H9 (cell line): ENCODE measurements at places on chromosomes 11 and 22. TPM values are rescaled to one million over a fixed set of nuclear protein-coding genes. Genes with fewer than 3 reads are reported as not detected.
A peak's percentile ranks its signal among the peaks of the same experiment; 100 is the strongest.

DNA sequence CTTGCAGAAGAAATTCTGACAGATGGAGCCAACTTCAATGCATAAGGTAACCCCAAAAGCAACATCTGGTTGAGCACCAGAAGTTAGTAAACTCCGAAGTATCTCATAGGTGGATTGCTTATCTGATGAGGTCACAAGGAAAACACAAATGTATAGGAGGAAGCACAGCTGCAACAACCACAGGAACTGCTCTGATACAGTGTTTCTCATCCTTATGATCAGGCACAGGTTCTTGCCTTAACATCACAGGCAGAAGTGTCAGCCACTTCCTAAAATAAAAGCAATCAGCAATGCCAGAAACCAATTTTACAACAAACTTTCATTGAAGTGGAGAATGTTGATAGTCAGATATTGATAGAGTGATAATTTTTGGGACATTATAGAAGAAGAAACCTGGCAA lies 530.3 kb upstream of the FAT3 start:
- no peak for DNase-seq

- no peak for DNase-seq
Measured at GRCh38 chr11:19670030-19670791, 42.4 kb upstream of the NAV2 start.

GRCh38 chr11:70407814-70408213 lies 9.5 kb downstream of the CTTN start:
- no peak for DNase-seq

- no peak for DNase-seq
Measured at GRCh38 chr11:15641271-15642045, 526.7 kb downstream of the INSC start.

DNA sequence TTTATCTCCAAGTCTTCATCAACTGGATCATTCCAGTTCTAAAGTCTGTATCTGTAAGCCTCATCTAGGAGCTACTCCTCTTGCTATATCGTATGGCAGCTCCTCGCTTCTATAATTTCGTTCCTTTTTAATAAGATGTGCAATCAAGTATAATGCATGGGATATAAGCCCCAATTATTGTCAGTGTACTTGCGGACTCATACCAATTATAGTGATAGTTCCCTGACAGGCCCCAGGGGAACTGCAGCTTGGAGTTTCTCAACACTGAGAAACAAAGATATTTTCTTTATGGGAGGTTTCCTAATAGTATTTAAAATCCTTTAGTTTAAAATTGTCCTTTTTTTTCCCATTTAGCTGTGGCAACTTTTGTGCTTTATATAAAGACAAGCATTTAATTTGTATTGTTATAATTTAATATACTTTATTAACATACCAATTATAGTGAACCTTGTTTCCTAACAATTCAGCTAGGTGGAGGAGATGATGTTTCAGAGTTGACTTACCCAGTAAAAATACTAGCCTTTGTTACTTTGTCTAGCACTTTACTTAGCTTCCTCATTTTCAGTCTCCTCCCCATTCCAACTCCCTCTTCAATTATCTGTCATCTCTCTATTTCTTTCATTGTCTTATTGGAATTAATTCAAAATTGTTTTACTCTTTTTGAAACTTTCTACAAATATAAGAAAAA lies 25.3 kb upstream of the DDX17 start:
- no peak for DNase-seq

GRCh38 chr11:108616549-108616948 lies 23.0 kb upstream of the EXPH5 start:
- no peak for DNase-seq

- no peak for DNase-seq
Measured at GRCh38 chr11:125111001-125111342, 454 bp downstream of the TMEM218 start.

DNA sequence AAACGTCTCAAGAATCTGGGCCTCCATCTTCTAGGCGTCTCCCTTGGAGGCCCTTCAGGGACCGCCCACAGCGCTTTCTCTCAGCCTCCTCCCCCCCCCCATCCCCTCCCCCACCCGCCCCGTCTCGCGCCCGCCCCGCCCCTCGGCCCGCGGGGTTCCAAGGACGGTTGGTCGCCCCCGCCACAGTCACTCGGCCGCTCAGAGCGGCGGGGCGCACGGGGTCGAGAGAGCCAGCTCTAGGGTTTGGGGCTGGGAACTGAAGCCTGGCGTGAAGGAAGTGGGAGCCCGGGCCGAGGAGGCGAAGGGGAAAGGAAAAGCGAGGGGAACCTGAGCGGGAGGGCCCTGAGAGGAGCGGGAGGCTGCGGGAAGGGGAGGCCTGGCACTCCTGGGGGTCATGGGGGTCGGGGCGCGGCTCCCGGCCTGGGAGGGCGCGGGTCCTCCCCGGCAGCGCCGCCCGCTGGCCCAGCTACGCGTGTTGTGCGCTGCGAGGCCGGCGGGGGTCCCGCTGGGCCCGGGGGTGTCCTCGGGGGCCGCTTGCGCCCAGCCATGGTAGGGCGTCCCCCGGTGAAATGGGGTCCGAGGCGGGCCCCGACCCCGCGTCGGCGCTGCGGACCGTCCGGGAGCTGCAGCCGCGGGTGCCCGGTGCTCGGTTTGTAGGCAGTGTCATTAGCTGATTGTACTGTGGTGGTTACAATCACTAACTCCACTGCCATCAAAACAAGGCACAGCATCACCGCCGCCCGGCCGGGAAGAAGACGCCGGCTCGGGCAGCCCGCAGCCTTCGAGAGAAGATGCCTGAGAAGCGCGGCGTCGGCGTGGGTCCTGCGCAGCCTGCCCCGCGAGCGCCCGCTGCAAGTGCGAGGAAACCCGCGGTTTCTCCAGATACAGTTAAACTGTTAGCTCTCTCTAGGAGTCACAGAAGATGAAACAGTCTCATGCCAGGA lies at the start of gene BTG4:
TSS of gene BTG4 (minus strand) at position 91 of the 944 bp plus-strand sequence. CDS start 13,610 bp downstream, outside the sequence.
- DNase-seq: peak; percentile 56

DNA sequence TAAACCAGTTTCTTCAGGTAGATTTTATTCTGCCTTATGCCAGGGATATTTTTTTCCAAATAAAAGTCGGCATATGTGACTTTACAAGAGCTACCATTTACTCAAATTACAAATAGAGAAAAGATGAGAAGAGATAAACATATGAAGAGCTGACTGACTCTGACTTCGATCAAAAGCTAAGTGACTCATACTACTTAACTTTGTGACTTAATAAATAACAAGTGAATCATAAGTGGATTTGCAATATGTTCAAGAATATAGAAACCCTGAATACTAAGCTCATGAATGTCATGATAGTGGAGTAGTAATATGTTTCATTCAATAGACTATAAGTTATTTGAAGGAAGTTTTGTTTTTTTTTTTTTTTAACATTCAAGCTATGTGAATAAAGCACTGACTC lies 130.5 kb upstream of the ANO3 start:
- DNase-seq: no peak

DNA sequence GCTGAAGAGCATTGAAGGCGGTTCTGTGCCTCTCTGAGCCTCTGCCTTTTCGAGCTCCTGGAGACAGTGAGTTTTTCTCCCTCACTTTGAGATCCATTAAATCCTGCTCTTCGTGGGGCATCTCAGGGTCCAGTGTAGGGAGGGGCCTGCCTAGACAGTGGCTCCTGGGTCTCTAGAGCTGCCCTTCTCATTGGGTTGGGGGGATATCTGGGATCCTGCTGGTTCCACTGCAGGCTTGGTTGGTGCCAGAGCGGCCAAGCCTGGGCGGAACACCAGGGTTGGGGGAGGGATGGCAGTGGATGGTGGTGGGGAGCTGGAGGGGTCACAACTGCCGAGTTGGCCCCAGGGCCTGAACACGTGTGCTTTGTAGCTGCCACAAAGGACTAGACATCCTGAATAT lies 52.2 kb upstream of the CARS1 start:
- peak; percentile 23 for DNase-seq

GRCh38 chr22:37021041-37021440 lies 1.5 kb downstream of the MPST start:
- DNase-seq: no peak

DNA sequence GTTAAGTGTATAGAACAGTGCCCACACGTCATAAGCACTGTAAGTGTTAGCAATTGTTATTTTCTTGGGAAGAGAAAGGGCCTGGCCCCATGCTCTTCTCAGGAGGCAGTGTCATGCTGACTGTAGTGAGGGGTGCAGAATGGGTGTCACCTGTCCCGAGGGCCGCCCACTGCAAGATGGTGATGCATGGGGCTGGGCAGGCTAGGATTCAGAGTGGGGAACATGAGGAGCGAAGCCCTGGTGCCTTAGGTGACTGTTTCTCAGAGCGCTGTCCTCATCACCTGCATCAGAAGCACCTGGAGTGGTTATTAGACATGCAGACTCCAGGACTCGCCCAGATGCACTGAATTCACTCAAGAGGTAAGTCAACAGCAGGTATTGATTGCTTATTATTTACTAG lies 101.0 kb upstream of the PARVA start:
- DNase-seq: peak; percentile 7

GRCh38 chr11:120612513-120613263 lies 101.1 kb downstream of the GRIK4 start:
- no peak for DNase-seq

GRCh38 chr22:45976254-45977002 lies 534 bp downstream of the WNT7B start:
- no peak for DNase-seq

- DNase-seq: no peak
Measured at GRCh38 chr11:107743191-107743590, 31.3 kb upstream of the SLN start.

DNA sequence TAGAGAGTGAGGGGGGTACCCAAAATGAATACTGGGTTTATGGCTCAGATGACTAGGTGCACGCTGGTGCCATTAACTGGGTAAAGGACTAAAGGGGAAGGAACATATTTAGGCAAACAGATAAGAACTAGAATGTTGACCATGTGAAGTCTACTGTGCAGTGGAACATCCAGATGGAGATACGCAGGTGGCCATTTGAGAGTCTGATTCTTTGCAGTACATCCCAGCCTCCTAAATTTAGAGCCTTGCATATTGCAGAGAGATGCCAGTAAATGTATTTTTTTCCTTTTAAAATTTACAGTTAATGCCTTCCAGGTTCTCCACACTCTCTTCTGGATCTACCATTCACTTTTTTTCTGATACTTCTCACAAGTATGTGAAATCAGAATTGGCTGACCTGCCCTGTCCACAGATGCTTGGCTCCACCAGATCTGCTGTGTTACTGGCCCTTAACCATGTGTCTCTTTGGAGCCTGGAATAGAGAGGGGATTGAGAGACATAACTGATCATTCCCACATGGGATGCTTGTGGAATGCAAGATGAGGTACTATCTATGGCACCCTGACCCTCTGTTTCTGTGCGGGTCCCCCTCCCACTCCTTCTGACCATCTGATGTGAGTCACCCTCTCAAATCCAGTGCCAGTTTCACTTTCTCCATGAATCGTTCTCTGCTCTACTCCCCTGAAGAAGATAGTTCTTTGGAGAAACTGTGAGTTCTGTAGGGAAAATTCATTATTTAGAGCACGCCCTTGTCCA lies 77.0 kb upstream of the NCAM1 start:
- no peak for DNase-seq

- no peak for DNase-seq
Measured at GRCh38 chr11:87290304-87290922, 252.7 kb downstream of the TMEM135 start.

GRCh38 chr11:130402570-130402969 lies 25.8 kb downstream of the ADAMTS8 start:
- DNase-seq: no peak

DNA sequence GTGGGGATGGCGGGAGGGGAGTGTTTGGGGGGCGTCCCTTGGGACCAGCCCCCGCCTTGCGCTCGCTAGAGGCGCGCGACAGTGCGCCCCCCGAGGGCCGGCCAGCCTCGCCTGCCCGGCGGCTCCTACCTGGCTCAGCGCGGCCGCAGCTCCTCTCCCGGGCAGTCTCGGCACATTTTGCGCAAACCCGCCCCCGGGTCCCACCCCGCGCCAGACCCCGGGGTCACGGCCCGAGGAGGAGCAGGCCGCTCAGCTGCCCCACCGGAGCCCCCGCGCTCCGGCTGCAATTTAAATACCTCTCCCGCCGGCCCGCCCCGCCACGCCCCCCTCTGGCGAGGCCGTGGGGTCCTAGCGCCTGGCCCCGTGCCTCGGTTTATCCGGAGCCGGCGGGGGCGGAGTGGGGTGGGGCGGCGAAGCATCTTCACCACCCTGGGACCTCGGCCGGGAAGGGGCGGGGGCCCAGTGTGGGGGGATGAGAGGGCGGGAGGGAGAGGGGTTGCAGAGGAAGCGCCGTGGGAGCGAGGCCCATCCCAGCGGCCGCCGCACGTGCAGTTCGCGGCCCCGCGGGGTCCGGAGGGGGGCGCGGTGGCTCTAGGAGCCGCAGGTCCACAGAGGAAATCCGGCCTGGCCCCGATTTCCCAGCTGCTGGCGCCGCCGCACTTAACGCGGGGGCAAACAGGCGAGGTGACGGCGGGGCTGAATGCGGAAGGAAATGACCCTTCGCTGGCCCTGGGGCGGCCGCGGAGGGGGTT lies at the start of gene LRRC32:
TSS of gene LRRC32 (minus strand) at position 263 of the 752 bp plus-strand sequence. CDS start 4,793 bp downstream, outside the sequence.
- peak; percentile 56 for DNase-seq

DNA sequence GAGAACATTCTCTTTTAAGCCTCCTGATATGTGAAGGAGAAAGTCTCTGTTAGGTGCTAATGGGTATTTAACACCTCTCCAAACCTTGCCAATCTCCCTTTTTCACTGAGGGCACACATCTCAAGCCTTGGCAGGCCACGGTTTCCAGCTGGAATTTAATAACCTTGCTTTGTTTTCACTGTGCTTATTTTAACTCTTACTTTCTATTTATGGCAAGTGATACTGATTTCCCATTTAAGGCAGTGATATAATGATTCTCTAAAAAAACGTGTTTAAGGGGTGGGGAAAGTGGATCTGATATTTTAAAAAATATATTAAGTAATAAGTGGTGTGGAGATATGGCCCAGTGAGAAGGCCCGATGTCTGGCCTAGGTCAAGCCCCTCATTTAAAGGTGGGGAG lies 1.1 kb upstream of the RASD2 start:
- DNase-seq: no peak

GRCh38 chr11:33672273-33672672 lies 28.4 kb downstream of the C11orf91 start:
- DNase-seq: no peak

DNA sequence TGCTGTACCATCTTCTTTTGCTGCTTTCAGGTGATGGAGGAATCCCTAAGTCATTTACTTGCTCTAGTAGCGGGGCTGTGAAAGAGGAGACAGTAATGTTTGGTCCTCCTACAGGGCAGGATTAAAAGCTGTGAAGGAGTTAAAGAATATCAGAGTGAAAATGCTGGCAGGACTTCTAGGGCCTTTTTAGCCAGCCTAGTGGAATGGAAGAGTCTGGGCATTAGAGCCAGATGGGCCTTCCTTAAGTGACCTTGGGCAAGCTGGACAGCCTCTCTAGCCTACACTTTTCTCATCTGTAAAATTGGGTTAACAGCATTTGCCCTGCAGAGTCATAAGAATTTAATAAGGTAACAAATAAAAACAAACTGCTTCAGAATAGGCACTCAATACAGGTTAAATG lies 114.7 kb downstream of the RBFOX2 start:
- no peak for DNase-seq

- no peak for DNase-seq
Measured at GRCh38 chr11:100705447-100705846, 18.4 kb downstream of the ARHGAP42 start.

GRCh38 chr22:27859336-27859735 lies 57.8 kb upstream of the MN1 start:
- no peak for DNase-seq

- DNase-seq: peak; percentile 81
Measured at GRCh38 chr22:40009292-40009774, 14.6 kb downstream of the FAM83F start.

Gene ZDHHC8
- total RNA-seq: 47.3 and 51.7 TPM in 2 replicates

Gene AIFM3
- 1.9 and 2.3 TPM in 2 replicates for total RNA-seq

Gene DDT
- total RNA-seq: 177 and 185 TPM in 2 replicates

Gene GAB4
- not detected in 2 replicates for total RNA-seq

Gene SLC22A8
- not detected in 2 replicates for total RNA-seq

Gene GAS2
- 1.7 and 1.8 TPM in 2 replicates for total RNA-seq

Gene MYOD1
- not detected in 2 replicates for total RNA-seq

Gene SGSM1
- total RNA-seq: 3.2 and 4.3 TPM in 2 replicates
